ENCODE measurements at places on chromosomes 2 and 18. TPM values are rescaled to one million over a fixed set of nuclear protein-coding genes. Genes with fewer than 3 reads are reported as not detected.

GALNT13 gene
- 10.0 TPM for total RNA-seq

LIMS4 gene
- 0.56 TPM for total RNA-seq

SERPINB3 gene
- total RNA-seq, result not detected

CACNB4 gene
- 0.32 TPM for total RNA-seq

POMC gene
- total RNA-seq, result not detected

SPP2 gene
- total RNA-seq, result not detected

ARHGAP25 gene
- total RNA-seq, result not detected

HPCAL1 gene
- 121 TPM for total RNA-seq

CXCR1 gene
- not detected for total RNA-seq

NFU1 gene
- 52.7 TPM for total RNA-seq

FEV gene
- total RNA-seq, result not detected

CAD gene
- total RNA-seq, result 66.0 TPM

B3GNT7 gene
- total RNA-seq, result 2.6 TPM

FSIP2 gene
- total RNA-seq, result not detected

CPO gene
- total RNA-seq, result not detected

UGT1A3 gene
- total RNA-seq, result 0.13 TPM

DNAJC5G gene
- total RNA-seq, result not detected

REL gene
- total RNA-seq, result 2.2 TPM

GAL3ST2 gene
- total RNA-seq, result 0.36 TPM

MOGAT1 gene
- not detected for total RNA-seq

PAX8 gene
- 1.1 TPM for total RNA-seq

SERPINB11 gene
- not detected for total RNA-seq

ARHGAP28 gene
- 0.05 TPM for total RNA-seq

CCDC74B gene
- 7.5 TPM for total RNA-seq

SCYGR2 gene
- not detected for total RNA-seq

PROM2 gene
- not detected for total RNA-seq

ERBB4 gene
- not detected for total RNA-seq

TACR1 gene
- 0.29 TPM for total RNA-seq

DPP10 gene
- total RNA-seq, result not detected
